CMK (cell line): ENCODE measurements at places on chromosomes 3 and 15.

- DNase-seq = no peak
These were observed 181.4 kb upstream of the UBE2E1 start for GRCh38 chr3:23624305-23624704.

GRCh38 chr15:72285927-72286516, 13.7 kb upstream of the PARP6 start:
- no peak for DNase-seq

DNA sequence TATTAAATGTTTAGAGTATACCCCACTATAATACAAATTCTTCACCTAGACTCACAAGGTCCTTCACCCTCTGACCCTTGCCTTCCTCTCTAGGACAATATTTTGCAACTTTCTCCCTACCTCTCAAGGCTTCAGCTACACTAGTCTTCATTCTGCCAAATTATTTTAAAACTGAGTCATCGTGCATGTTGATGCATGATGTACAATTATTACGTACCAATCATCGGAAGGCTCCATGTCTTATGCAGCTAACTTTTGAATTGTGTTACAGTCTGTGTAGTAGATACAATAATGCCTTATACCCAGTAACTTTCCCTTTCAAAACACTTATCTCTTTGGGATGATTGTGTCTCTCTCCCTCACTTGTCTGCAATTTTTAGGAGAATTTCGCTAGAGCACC, 98.5 kb upstream of the ROBO2 start:
- DNase-seq = no peak

DNA sequence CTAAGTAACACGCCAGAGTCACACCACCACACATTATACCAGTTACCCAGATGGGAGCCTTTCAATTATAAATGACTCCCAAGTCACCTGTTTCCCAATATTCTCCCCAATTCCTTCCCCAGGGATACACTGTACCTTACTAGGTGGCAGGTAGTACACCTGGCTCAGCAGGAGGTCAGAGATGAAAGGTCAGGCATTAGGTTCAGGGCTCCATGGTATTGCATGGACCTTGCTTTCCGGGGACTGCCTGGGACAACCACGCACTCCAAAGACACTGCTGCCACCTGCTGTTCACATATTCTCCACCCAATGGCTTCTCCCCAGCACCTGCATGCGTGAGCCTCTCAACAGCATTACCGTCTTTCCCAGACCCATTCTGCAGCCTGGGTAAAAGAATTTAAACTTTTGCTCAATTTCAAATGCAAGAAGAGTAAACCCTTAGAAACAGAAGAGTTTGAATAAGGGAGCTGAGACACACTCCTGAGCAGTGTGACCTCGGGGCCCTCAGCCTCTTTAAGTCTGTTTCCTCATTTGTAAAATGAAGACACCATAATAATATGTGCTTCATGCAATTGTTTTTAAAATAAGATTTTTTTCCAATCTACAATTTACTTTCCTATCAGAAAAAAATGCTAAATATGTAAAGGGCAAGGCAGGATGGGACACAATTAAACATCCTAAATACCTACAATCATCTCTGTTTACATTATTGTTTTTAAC, 28.0 kb upstream of the LACTB start:
- no peak for DNase-seq

DNA sequence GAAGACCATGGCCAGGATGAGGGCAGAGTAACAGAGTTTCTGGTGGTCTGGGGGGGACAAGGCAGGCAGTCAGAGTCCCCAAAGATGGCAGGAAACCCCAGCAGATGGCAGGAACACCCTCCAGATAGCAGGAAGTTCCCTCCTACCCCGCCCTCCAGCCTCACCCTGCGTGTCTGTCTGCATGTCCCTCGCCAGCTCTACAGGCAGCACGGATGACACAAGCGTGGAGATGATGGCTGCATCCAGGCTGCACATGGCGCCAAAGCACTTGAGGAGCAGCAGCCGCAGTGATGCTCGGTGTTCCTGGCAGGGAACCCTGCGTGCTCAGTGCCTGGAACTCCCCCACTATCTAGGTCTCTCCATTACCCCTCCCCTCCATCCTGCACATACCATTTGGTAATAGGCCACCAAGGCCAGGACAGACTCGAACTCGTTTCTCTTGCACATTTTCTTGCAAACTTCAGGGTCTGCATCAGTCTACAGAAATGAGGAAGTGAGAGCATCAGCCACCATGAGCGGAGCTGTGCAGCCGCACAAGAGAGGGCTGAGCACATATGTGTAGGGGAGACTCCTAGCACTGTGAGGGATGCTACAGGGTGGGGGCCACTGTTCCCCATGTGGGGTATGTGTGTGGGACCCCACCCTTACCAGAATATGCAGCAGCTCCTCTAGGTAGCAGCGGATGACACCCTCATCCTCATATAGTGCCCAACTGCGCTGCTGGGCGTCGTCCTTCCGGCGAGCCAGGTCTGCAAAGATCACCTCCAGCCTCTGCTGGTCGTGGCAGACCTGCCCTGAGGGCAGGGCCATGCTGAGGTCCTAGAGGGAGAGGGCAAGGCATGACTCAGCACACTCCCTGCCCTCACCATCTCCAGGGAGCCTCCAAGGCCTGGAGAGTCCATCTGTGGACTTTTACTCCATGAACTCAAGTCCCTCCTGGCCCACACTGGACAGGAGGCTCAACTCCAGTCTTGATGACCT, 6.0 kb downstream of the NCKIPSD start:
- DNase-seq = no peak

DNA sequence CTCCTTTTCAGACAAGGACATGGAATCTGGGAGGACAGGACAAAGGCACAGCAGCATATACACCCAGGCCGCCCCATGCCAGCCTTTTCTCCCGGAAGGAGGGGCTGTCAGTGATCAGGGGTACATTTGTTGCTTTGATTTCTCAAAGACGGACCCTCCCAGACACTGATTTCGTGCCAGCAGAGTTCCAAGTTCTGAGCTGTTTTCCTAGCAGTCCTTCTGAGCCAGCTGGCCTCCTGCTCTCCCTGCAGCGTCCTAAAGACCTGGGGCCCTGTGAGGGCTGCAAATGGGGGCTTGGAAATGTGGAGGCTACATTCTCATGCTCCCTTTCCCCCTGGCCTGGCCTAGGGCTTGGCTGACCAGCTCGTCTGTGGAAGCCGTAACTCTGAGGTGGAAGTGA, 22.3 kb downstream of the CTSH start:
- no peak for DNase-seq

DNA sequence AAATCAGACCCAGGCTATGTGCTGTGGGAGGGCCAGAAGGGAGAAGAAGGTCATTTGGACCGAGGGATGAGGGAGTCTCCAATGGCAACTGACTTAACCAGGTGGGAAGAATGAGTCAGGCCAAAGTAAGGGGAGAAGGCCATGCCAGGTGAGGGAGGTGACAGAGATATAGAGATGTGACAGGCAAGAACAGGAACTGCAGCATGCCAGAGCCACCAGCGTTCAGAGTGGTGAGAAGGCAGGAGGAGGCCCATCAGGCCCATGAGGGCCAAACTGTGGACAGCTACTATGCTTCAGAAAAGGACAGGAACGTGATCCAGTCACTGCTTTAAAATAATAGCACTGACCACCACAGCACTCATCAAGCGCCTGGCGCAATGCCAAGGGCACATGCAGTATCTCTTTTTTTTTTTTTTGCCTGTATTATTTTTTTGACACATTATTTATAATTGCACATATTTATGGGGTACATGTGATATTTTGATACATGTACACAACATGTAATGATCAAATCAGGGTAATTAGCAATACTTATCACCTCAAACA, 154.3 kb upstream of the IGF1R start:
- no peak for DNase-seq

DNA sequence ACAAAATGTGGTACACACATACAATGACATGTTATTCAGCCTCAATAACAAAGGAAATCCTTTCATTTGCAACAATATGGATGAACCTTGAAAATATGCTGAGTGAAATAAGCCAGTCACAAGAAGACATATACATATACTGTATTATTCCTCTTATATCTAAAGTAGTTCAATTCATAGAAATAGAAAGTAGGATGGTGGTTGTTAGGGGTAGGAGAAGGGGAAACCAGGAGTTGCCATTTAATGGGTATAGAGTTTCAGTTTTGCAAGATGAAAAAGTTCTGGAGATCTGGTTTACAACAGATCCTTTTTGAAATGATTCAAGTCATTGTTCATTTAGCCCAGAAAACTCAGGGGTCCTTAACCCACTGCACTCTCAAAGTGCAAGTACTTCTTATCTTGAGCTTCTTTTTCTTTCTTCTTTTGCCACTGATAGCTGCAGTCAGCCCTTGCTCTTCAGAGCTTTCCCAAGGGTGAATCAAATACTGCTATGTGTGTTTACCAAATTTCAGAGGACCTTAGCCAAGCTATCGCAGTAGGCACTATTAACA, 208.0 kb upstream of the EOMES start:
- DNase-seq = no peak

- DNase-seq = no peak
These were observed 115.2 kb upstream of the TMCO5A start for GRCh38 chr15:37819191-37819590.

GRCh38 chr3:10780243-10780642, 35.8 kb upstream of the SLC6A11 start:
- DNase-seq = no peak

DNA sequence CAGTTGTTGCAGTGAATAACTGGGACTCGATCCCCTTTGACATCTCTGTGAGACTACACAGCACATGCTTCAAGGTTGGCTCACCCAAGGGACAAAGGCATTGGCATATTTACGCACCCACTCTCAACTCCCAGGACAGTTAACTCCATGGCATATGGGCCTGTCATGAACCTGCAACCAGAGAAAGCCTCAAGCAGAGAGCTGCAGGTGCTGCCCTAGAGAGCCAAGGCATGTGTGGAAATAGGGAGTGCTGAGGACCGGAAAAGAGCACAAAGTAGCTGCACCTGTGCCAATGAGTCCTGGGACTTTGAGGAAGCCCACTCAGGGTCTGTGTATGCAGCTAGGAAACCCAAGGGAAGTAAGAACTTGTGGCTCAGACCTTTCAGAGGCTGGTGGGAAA, 32.9 kb upstream of the SLC24A5 start:
- DNase-seq = no peak

DNA sequence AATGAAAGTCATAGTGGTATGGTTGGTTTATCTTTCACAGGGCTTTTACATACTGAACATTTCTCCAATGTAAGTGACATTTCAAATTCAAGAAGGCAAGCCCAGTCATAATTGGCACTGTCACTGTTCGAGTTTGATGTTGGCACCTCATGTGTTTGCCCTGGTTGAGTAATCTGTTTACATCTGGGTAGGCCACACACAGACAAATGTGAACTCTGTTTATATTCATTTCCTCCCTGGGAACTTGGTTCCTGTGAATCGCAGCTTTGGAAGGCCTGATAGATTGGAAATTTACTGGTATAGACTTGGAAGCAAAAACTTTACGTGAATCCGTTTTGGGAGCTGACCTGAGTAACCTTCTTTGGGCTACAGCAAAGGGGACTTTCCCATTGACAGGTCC, 395.2 kb upstream of the AZI2 start:
- DNase-seq = no peak

DNA sequence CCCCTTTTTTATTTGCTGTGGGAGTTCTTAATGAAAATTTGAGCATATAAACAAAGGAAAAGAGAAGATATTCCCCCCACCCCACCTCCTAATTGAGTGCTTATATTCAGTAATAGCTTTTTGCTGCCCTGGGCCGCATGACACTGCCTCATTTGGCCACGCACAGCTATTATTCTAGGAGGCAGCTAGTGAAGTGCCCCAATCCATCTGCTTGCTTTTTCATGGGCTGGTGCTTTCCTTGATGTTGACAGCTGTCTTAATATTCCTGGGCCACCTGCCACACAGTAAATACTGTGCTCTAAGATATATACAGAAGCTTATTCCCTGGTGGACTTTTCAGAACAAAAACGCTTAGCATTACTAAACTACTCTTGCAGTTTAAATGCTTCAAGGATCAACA, 3.8 kb upstream of the CRYBG3 start:
- no peak for DNase-seq

DNA sequence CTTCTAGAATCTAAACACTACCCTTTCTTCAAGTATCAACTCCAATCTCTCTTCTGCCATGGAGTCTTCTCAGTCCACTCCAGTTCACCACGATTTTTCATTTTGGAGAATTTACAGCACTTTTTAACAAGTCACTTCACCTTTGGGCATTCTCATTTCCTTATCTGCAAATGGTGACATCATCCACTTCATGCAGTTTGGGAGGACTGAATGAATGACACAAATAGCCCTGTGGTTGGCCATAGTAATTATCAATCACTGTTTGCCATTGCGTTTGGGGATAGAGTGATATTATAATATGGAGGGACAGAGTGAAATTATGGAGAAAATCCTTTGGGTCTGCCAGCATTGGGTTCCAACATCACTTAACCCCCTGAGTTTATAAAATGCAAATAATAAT, 38.0 kb upstream of the TM4SF1 start:
- no peak for DNase-seq

DNA sequence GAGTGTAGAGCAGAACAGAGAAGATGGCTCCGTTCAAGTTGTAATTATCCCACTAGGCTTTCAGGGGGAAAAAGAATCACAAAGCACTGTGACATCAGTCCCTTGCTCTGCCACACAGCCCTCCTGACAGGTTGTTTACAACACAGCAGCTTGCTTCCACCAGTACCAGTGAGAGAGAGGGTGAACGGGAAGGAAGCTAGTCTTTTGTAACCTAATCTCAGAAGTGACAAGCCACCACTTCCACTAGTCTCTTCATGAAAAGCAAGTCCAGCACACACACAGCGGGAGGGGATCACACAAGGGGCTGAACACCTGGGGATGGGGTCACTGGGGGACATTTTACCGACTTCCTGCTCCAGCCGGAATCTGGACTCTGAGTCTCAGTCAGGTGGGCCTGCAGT, 86.3 kb downstream of the FAM81A start:
- no peak for DNase-seq

DNA sequence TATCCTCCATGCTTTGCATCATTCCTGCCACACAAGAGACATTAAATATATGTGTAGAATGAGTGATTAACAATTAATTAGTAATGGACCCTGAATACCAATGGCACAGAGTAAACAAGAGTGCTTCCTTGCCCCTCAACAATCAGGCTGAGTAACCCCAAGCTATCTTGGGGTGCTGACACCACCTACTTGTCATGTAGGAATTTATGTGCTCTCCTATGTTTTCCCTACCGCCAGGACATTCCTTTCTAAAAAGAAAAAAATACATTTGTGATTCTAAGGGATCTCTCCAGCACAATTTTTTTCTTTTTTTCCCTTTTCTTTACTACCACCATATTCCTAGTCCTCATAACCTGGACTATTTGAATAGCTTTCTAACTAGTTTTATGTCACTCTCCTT, 449.1 kb downstream of the MFSD1 start:
- no peak for DNase-seq

- DNase-seq = no peak
These were observed 1141.0 kb downstream of the IGSF11 start for GRCh38 chr3:117893638-117894037.

GRCh38 chr15:48285329-48286214, 45.7 kb upstream of the DUT start:
- DNase-seq = peak; percentile 27
